ENCODE measurements at places on chromosomes 5 and 9. TPM values are rescaled to one million over a fixed set of nuclear protein-coding genes. Genes with fewer than 3 reads are reported as not detected.

DNA sequence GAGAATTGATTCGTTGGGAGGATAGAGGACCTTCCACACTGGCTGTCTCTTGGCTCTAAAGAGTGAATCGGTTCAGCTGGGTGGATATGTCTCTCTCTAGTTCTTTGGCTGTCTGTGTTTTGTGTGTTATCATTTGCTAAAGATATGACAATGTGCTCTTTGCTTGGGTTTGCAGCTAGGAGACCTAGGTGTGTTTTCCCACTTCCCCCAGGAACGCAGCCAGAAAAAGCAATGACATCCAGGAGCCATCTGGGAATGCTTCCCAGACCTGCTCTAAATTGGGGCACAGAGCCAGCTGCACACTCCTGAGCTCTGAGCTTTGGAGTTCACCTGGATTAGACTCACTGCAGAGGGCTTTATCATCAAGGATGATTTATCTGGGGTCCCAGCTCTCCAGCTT is 12.8 kb upstream of the PDZD2 start:
- H3K4me1 ChIP-seq: no peaks in the 10 kb centered on the region
- no peak overlapping the region for H3K27ac ChIP-seq
- no peaks in the 10 kb centered on the region for H3K27me3 ChIP-seq
- H3K4me3 ChIP-seq: no peak overlapping the region
- no peaks in the 10 kb centered on the region for H3K36me3 ChIP-seq

GRCh38 chr5:150675069-150675468 is 14.0 kb downstream of the MYOZ3 start:
- no peak overlapping the region for H3K4me3 ChIP-seq
- H3K36me3 ChIP-seq: no peaks in the 10 kb centered on the region
- no peak overlapping the region for H3K27ac ChIP-seq

GRCh38 chr9:93475108-93475507 is 21.7 kb upstream of the FAM120AOS start:
- H3K4me1 ChIP-seq: peaks cover 7% of the 10 kb centered on the region
- no peak overlapping the region for H3K4me3 ChIP-seq
- no peak for DNase-seq
- no peaks in the 10 kb centered on the region for H3K27me3 ChIP-seq
- peaks cover 12% of the 10 kb centered on the region for H3K36me3 ChIP-seq

The OBP2B gene
- not detected for total RNA-seq

The KCTD16 gene
- 0.02 TPM for total RNA-seq

DNA sequence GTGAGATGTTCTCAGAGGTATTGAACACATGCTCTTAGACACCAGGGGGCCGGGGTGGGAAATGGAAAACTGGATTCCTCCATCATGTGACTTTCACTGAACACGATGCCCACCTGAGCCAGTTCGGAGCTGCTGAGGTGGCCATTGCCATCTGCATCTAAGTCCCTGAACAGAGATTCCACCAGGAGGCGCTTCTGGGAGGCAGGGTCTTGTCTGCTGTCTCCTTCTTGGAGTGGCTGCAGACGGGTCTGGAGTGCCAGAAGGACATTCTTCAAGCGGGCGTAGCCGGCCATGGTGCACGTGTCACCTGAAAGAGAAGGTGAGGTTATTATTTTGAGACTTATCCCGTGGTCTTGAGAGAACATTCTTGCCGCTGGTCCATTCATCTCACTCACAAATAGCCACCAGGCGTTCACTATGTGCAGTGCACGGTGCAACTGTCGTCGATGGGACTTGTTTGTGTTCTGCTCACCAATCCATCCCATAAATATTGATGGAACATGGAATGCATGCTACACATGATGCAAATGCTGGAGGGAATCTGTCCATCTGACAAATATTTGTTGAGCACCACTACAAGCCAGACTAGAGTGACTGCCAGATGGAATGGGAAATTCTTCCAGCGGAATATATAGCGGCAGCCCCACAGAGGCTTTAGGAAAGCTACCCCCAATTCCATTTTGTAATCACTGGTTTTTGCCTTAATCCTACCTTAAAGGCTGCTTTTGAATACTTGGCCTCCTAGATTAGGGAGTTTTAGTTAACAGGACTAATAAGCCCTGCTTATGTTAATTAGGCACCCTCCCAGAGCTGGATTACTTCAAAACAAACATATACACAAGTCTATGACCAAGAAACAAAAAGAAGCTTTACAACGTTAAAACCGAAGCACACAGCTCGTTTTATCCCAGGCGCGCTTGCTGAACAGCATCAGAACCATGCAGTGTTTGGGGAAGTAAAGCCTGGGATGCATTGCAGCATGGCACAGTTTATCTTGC is 264.8 kb downstream of the HSPA4 start:
- no peaks in the 10 kb centered on the region for H3K4me1 ChIP-seq
- no peak for DNase-seq
- no peaks in the 10 kb centered on the region for H3K36me3 ChIP-seq
- no peaks in the 10 kb centered on the region for H3K27me3 ChIP-seq
- H3K4me3 ChIP-seq: no peak overlapping the region

DNA sequence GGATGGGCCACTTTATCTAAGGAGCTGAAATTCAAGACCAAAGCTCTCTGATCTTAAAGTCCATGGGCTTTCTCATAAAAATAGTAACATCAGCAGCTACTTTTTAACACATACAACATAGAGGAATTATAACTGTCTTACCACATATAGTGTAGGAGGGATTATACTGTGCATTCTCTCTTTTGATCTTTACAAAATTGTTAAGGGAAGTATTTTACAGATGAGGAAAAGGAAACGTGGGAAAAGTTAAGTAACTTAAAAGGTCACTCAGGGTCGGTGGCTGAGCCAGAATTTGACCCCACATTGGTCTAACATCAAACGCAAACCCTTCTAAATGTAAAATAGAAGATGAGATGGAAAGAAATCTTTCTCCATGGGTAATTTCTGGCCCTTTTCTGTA is 38.4 kb downstream of the ZNF608 start:
- DNase-seq: no peak
- H3K27me3 ChIP-seq: no peaks in the 10 kb centered on the region
- no peaks in the 10 kb centered on the region for H3K4me1 ChIP-seq
- no peak overlapping the region for H3K27ac ChIP-seq
- no peak overlapping the region for H3K4me3 ChIP-seq

All from CD8-positive, alpha-beta memory T cell (primary cell).